T-helper 9 cell (primary cell): ENCODE measurements at places on chromosomes 16 and 17.

GRCh38 chr16:89363621-89364393 is 126.6 kb downstream of the ANKRD11 start:
- peak; percentile 36 for DNase-seq

- no peak for DNase-seq
Measured at GRCh38 chr17:9488556-9488955, 87.1 kb downstream of the STX8 start.

- no peak for DNase-seq
Measured at GRCh38 chr17:62617894-62618472, 9.5 kb upstream of the MRC2 start.

- DNase-seq: no peak
Measured at GRCh38 chr17:69864462-69864861, 210.6 kb upstream of the KCNJ16 start.

GRCh38 chr17:27573971-27574525 is 56.9 kb upstream of the LGALS9 start:
- DNase-seq: no peak

DNA sequence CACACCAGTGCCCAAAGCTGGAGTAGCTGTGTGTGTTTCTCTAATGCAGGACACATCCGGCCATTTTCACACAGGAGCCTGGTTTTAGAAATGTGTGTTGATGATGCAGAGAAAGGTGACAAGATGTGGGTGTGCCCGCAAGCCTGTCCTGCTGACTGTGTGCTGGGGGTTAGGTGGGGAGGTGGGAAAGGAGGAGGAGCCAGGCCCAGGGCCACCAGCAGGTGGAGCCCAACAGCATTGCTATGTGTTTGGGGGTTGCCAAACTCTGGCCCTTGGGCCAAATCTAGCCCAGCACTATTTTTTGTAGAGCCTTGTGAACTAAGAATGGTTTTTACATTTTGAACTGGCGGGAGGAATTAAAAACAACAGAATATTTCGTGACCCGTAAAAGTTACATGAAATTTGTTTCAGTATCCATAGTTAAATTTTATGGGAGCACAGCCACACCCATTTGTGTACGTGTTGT is 61.7 kb upstream of the LGALS9 start:
- DNase-seq: peak; percentile 15

GRCh38 chr17:18108401-18109312 is at the start of gene MYO15A:
Gene MYO15A (plus strand): TSS chr17:18108756. CDS start chr17:18118801, 10,045 bp downstream.
- DNase-seq: no peak

DNA sequence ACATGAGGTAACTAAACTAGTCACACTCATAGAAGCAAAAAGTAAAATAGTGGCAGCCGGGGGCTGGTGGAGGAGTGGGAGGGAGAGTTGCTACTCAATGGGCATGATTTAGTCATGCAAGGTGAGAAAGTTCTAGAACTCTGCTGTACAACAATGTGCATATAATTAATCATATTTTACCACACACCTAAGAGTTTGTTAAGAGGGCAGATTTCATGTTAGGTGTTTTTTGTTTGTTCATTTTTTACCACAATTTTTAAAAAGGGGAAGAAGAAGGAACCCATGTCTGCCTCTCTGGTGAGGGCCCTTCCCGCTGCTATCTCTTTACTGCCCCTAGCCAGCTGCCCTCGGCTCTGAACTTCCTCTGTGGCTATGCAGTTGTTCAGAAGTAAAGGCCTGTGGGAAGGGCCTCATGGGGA is 11.2 kb downstream of the CD300LB start:
- DNase-seq: no peak
